Colonic mucosa (tissue), 4 donors: ENCODE measurements at places on chromosomes 4 and X. TPM values are rescaled to one million over a fixed set of nuclear protein-coding genes. Genes with fewer than 3 reads are reported as not detected.

DNA sequence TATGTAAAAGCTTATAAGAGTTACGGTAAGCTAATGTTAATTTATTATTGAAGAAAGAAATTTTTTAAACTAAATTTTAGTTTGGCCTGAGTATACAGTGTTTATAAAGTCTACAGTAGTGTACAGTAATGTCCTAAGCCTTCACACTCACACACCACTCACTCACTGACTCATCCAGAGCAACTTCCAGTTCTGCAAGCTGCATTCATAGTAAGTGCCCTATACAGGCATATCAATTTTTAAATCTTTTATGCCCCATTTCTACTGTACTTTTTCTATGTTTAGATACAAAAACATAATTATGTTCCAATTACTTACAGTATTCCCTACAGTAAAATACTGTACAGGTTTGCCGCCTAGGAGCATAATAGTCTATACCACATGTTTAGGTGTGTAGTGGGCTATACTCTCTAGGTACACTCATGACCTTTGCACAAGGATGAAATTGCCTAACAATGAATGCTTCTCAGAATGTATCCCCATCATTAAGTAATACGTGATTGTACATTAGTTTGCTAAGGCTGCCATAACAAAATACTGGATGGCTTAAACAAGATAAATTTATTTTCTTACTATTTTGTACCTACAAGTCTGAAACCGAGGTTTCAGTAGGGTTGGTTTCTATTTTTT, 333.8 kb upstream of the PCDH7 start:
- no peak for DNase-seq

GRCh38 chrX:109184506-109185139, 297.3 kb downstream of the GUCY2F start:
- no peak for DNase-seq

DNA sequence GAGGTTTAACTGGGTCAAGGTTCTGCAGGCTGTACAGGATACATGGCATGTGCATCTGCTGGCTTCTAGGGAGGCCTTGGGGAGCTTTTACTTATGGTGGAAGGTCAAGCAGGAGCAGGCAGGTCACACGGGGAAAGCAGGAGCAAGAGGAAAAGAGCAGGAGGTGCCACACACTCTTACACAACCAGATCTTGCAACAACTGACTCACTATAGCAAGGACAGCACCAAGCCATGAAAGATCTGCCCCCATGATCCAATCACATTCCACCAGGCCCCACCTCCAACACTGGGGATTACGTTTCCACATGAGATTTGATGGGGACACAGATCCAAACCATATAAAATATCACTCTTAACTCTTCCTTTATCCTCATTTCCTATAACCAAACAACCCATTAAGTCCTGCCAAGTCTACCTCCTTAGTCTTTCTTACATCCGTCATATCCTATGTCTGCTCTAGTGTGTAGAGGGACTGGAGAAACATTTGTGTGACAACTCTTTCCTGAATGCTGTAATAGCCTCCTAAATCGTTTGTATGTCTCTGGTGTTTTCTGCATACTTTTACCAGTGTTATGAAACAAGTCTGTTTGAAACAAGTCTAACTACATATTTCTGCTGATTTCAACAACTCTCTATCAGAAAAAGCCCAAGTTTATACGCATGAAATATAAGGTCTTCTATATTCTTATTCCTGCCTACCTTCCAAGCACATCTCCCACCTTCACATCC, 8.3 kb upstream of the RAP2C start:
- no peak for DNase-seq

DNA sequence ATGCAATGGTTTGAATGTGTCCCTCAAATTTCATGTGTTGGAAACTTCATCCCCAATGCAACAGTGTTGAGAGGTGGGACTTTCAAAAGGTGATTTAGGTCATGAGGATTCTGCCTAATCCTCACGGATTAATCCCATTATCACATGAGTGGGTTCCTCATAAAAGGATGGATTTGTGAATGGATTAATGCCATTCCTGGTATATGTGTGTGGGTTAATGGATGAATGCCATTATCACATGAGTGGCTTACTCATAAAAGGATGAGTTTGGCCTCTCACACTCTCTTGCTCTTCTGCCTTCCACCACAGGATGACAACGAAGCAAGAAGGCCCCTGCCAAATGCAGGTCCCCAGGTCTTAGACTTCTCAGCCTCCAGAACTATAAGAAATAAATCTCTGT, 30.5 kb upstream of the NEUROG2 start:
- no peak for DNase-seq

DNA sequence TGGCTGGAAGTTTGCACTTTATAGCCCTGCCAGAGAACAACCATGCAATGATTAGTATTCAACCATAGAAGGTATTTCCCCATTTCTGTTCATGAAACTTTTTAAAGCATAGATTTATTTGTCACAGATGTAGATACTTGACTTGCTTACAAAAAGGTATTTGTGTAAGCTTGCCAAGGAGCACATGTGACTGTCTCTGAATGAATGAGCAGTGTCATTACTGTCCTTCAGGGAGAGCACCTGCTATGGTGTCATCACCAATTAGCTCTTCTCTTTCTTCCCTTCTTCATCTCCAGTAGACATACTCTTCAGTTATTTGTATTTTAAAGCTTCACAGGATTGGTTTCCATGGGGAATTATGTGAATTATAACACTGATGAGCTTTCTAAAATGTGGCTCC, 1064.7 kb upstream of the GRIA3 start:
- no peak for DNase-seq

DNA sequence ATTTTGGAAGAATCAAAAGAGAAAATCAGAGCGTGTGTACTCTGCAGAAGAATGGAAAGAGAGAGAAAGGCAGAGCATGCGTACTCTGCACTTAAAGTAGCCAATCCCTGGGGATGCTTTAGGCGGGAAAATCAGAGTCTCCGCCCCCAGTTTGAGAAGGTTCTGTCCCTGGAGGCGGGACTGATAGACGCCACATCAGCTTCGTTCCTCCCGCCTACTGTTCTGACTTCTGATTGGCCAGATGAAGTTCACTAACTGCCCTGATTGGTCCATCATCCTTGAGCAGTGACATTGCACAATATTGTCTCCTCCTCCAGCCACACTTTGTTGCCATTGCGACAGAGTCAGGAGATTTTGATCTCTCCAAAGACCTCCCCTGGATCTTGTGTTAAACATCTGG, 23.8 kb downstream of the SSX1 start:
- DNase-seq: no peak

GRCh38 chr4:12403175-12403574, 974.5 kb upstream of the HS3ST1 start:
- no peak for DNase-seq

NALF2 gene
- total RNA-seq: 0.66 TPM
